ENCODE measurements at places on chromosomes 4 and X.

GRCh38 chr4:36651253-36651652 lies 369.8 kb downstream of the DTHD1 start:
- DNase-seq: no peak

DNA sequence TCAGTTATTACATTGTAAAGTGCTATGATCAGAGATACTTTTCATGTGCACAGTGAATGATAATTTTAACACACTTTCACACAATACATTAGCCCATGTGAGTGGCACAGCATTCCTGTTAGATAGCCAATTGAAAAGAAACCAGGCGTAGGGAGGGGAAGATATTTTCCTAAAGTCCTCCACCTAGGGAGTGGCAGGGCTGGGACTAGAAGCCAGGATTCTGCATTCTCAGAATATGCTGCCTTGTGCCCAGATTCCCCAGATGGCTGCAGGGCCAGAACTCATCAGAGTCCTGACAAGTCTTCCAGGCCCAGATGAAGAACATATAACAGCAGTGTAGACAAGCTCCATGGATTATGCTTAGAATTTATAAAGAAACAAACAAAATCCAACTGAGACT lies 350.2 kb downstream of the AFF2 start:
- no peak for DNase-seq

GRCh38 chr4:7757501-7758471 lies 181.9 kb downstream of the AFAP1 start:
- no peak for DNase-seq

DNA sequence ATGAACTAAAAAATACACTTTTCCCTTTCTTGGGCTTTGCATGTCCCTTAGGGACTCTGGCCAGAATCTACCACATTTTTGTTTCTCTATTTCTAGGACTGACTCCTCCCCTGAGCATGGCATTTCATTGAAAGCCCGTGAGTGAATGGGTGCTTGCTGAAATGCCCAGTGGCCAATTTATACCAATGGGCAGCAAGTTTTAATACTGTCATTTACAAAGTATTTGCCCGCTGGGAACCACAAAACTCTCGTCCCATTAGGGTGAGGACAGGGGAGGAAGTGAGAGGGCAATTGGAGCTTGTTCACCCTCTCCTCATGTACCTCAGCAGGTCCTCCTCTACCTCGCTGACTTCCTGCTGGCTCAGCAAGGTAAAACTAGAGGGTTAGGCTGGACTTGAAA lies 1.1 kb downstream of the SRPX2 start:
- no peak for DNase-seq

GRCh38 chrX:15399962-15400391 lies 15.8 kb upstream of the VEGFD start:
- no peak for DNase-seq

DNA sequence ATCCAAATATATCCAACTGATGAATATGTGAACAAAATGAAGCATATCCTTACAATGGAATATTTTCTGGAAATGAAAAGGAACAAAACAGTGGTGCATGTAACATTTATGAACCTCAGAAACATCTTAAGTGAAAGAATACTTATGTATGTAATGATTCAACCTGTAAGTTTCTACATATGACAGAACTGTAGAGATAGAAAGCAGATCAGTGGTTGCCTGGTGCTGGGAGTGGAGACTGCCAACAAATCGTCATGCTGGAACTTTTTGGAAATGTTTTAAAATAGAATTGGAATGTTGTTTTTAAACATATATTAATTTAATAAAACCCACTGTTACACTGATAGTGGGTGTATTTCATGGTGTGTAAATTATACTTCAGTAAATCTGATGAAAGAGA lies 667.5 kb downstream of the RAPGEF2 start:
- no peak for DNase-seq

Data from NCI-H187 (cell line).